DMS79 treated with DMSO at 0.1 percent for 48 hours (cell line): ENCODE measurements at places on chromosomes 12 and 14.

DNA sequence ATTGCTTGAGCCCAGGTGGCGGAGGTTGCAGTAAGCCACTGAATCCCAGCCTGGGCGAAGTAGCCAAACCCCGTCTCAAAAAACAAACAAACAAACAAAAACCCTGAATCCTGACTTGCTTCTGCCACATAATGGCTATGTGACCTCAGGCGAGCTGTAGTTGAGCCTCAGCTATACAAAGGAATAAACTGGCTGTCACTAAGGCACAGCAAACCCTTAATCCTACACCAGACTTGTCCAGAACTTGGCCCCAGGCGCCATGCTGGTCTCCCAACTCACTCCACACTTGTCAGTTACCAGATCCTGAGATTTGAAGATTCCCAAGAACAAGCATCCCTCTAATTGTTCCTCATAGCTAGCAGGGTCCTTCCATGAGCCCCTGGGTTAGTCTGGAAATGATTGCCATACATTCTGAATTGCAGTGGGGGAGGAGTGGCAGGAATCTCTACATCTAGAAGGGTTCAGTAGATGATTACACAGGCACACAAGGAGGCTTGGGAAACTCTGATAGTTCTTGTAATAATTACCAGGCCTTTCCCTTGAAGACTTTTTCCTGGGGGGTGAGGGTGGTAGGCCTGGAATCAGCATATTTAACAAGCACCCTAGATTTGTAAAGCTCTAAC lies 9.9 kb downstream of the MAP3K12 start:
- DNase-seq: no peak

GRCh38 chr14:55206175-55206693 lies 14.8 kb upstream of the DLGAP5 start:
- DNase-seq: no peak

GRCh38 chr14:100165831-100166440 lies 6.5 kb upstream of the DEGS2 start:
- no peak for DNase-seq

DNA sequence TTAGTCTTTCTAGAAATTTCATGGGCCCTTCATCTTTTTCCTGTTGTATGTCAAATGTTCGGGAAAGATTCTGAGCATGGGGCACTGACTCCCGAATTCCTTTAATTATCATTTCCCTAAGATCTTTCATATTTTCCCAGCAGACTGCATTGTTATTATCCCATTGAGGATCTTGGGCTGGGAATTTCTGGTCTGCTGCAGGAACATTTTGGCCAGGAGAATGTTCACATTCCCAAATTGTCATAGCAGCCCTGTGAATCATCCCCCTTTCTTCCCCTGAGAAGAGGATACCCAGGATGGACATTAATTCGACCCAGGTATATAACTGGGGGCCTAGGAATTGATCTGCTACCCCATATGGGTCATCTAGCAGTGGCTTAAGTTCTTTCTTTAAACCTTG lies 112.5 kb downstream of the RIN3 start:
- DNase-seq: no peak

DNA sequence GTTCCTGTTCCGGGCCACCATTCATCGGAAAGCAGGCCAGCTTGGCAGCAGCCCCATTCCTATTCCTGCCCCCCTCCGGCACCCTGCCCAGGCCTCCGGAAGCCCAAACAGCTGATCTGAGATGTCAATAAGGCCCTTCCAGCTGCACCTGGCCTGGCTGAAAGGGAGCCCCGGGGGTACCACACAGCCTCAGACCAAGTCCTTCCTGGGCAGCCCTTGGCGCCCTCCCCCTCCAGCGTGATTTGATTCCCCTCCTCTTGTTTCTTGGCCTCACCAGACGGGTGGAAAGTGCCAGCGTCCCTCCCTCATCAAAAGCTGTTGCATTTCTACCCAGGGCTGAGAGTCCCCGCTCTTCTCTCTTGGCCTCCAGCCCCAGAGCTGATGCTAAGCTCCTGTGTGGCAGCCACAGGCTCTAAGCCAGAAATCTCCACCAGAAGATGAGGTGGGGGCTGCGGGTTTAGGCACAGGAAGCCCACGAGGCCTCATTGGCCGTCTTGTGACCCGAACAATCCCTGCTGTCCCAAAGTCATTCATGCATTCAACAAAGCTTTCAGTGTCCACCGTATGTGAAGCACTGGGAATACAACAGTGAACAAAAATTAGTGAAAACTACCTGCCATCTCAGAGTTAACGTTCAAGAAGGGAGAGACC lies 215.4 kb downstream of the SLC41A2 start:
- peak; percentile 45 for DNase-seq

GRCh38 chr14:22981876-22982476 lies 375 bp downstream of the AJUBA start:
- no peak for DNase-seq
